ENCODE measurements at places on chromosomes 3 and 15.

DNA sequence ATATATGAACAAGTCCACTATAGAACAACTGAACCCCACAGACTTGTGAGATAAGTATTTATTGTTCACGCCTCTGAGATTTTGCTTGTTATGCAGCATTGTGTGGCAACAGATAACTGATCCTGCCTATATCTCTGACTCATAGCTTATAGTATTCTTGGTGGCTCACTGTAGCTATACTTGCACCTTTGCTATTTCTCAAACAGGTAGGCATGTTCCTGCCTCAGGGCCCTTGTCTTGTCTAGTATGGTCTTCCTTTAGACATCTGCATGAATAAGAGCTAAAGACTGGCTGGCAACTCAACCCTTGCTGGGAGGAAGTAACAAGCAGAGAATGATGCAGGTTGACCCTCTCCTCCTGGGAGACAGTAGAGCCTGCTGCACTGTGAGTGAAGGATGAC lies 256.1 kb downstream of the CHST2 start:
- no peak for DNase-seq

DNA sequence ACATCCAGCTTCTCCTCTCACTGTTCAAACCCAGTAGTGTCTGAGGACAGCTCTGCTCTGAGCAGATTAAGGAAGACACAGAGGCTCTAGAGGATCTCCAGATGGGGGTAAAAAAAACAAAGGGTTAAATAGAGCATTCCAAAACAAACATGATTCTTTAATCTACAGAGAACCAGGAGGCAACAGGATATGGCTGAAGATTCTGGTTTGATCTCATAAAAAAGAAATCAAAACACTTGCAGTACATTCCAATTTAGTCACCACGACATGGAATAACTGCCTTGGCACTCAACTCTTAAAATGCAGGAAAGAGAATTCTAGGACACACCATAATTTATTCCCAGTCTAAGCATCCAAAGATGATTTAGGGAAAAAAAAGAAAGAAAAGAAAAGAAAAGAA lies 32.0 kb downstream of the TM4SF4 start:
- DNase-seq: no peak

DNA sequence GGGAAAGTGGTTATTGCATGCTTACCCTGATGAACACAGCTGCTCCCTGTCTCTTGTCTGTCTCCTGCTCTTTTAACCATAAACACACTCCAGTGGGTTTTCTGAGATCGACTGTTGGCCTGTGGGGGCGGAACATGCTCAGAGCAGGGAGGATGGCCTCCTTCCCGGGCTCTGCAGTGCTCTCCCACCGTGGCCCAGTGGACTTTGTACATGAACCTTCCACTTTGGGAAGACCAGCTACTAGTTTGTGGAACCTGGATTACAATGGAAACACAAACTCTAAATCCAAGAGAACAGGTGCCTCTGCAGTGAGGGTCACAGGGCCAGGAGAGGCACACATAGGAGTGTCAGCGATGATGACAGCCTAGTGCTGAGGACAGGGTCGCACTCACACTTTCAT lies 56.5 kb downstream of the KLF13 start:
- DNase-seq: no peak

DNA sequence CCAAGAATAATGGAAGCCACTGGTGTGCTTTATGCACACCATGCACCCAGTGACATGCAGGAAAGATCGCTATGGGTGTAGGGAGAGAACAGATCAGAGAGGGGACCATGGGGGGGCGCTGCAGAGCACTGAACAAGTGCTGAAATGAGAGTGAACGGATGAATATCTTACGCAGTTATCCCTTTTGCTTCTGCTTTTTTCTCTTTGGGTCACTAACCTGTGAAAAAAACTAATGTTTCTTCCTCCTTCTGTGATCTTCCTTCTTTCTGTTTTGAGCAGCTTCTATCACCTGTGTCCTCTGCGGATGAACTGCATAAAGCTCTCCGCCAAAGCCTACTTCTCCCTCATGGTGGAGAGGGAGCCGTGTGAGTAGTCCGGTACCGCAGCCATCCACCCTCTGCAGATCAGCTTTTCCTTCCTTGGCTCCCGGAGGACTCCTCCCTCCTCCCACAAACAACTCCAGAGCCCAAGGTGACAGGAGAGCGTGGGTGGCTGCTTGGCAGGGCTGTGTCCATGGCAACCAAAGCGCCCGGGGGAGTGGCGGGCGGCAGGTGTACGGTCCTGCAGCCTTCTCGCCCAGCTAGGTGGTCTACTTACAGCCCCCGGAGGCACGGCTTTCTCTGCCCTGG lies 106.2 kb downstream of the DGKG start:
- peak; percentile 41 for DNase-seq

DNA sequence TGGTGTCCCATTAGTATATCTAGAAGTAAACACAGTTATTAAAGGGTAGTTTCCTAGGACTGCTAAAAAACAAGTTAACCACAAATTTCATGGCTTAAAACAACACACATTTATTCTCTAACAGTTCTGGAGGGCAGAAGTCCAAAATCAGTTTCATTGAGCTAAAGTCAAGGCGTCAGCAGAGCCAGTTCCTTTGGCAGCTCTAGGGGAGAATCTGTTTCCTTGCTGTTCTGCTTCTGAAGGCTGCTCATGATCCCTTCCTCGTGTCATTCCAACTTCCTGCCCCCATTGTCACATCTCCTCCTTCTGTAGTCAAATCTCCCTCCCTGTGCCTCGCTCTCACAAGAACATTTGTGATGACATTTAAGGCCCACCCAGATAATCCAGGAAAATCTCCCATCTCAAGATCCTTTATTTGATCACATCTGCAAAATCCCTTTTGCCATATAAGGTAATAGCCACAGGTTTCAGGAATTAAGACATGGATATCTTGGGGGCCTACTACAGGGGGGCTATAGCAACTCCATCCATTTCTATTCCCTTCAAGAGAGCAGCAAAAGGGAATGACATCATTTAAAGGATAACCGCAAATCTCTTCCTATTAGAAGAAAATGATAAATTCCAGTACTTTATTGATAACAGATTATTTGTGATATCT lies 50.1 kb downstream of the GPR176 start:
- no peak for DNase-seq

- no peak for DNase-seq
These were observed 87.0 kb upstream of the TTBK2 start for GRCh38 chr15:43007551-43007950.

DNA sequence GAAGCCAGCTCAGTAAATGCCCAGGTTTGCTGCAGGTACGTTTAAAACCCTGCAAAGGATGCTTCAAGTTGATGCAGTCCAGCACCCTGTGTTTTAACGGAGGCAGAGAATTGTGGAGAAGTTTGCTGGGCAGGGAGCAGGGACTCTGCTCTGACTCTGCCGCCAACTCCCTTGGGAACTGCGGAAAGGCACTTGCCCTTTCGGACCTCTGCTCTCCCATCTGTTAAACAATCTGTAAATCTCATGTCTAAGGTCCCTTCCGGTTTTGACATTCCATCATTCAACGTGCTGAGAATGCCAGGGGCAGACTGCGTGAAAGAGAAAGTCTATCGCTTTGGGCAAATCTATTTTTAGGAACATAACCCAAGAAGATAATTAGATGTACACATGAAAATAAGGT lies 184.5 kb downstream of the OPA1 start:
- peak; percentile 44 for DNase-seq

GRCh38 chr15:34001536-34001935 lies 33.2 kb downstream of the CHRM5 start:
- no peak for DNase-seq

- no peak for DNase-seq
These were observed 185.2 kb downstream of the TBC1D2B start for GRCh38 chr15:77892335-77892734.

GRCh38 chr3:58544541-58544940 lies 7.6 kb upstream of the ACOX2 start:
- no peak for DNase-seq

DNA sequence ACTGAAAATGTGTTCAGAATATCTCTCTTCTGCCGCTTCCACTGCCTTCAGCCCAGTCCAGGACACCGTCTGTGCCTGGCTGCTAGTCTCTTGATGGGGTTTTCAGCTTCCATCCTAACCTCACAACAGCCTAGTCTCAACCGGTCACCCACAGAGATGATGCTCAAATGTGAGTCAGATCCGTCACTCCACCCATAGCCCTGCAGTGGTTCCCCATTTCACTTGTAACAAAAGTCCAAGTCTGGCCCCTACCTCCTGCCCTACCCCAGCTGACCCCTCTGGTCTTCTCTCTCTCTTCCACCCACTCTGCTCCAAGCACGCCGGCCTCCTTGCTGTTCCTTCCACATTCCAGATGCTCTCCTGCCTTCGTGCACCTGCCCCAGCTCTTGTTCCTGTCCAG lies 68.1 kb downstream of the PPARG start:
- DNase-seq: no peak

DNA sequence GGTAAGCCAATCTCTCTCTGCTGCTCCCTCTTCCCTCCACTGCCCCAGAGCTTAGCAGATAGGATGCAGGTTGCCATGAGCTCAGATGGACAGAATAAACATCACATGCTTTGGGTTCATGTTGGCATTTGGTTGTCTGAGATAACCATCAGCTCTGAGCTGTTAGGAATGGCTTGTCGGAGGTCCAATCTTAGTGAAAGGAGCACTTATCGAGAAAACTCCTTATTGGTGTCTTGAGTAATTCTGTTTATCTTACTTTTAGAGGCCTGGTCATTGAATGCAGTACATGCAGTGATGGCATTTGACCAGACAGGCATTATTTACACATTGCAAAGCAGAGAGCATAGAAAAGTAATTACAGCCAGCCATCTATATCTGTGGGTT lies 99.7 kb downstream of the CEMIP start:
- DNase-seq: no peak

DNA sequence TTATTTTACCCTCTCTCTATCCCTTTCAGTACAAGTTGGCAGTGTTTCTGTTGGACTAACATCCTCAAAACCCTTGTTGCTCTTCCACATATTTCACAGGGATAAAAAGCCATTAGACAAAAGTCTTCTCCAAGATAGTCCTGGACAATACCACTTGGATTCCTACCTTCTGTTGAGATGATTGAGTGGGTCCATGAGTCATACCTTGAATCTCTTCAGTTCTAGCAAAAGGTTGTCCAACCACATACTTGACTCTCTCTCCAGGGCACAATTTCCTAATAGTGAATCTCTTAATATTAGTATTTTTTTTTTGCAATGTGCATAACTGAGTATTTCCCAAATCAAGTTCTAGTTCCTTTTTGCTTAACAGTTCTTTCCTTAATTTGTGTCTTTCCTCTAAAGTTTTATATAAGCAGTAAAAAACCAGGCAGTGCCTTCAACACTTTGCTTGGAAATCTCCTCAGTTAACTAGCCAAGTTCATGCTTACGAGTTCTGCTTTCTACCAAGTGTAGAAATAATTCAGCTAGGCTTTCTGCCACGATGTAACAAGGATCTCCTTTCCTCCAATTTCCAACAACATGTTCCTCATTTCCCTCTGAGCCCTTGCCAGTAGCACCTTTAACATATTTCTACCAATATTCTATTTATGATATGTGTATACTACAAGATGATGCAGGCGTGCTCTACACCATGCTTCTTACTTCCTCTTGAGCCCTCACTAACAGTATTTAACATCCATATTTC lies 68.3 kb upstream of the NEO1 start:
- DNase-seq: no peak

DNA sequence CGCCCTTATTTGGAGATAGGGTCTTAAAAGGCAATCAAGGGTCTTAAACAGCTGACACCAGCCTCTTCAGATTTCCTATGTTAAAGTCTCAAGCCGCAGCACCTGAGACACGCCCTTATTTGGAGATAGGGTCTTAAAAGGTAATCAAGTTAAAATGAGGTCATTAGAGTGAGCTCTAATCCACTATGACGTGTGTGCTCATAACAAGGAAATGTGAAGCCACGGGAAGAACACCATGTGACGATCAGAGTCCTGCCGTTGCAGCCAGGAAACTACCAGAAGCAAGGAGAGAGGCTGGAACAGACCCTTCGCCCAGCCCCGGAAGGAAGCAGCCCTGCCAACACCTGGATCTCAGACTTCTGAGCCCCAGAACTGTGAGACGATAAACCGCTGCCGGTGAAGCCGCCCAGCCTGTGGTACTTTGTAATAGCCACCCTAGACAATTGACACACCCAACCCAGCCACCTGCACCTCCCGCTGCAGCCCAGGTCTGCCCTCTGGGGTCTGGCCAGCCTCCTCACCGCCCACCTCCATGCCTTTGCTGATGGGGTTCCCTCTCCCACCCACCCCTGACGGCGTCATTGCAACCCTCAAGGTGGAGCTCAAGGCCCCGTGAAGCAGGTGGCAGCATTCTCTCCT lies 137.9 kb downstream of the MEGF11 start:
- DNase-seq: no peak

DNA sequence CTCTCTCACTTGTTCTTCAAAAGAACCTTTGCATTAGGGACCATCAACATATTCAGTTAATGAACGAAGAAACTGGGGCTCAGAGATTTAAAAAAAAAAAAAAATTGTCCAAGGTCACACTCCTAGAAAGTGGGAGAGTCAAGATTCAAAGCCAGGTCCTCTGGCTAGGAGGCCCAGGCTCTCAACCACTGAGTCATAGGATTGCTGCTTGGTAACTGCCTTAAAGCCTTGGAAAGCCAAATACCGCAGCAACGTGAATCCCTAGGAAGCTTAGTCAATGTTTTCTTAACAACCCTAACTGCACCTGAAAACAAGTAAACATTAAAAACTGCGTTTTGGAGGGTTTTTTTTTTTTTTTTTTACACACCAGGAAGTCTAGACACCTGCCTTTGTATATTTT lies 156.8 kb downstream of the WNT5A start:
- peak; percentile 98 for DNase-seq

DNA sequence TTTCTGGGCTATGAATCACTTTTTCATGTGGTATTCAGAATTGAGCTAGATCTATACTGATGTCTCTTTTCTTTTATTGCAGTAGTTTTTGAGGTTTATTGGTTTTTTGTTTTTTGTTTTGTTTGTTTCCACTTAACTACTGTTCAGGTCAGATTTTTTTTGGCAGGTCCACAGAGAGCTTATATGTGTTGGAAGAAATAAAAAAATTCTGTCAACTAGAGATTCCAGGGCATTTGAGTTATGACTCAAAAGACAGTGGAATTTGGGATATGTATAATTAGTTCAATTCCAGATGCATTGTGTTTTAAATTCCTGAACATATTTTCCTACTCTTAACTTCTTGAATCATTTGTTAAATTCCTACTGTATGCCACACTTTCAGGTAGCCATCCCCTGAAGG lies 727.2 kb downstream of the SI start:
- peak; percentile 6 for DNase-seq

- DNase-seq: no peak
These were observed 84.5 kb upstream of the PLXND1 start for GRCh38 chr3:129690963-129691362.

- DNase-seq: no peak
These were observed 9.0 kb downstream of the PIK3R4 start for GRCh38 chr3:130737622-130738021.

- no peak for DNase-seq
These were observed 68.4 kb downstream of the DPH6 start for GRCh38 chr15:35477312-35478262.

Data from kidney tubule cell (primary cell).